Fibroblast of skin of right quadriceps (primary cell): ENCODE measurements at places on chromosomes 4 and X.

- DNase-seq: no peak
These were observed 94.8 kb downstream of the MID1 start for GRCh38 chrX:10525381-10526120.

- DNase-seq: no peak
These were observed 208.6 kb upstream of the TECRL start for GRCh38 chr4:64617800-64618199.

- no peak for DNase-seq
These were observed 1.7 kb downstream of the PDE5A start for GRCh38 chr4:119626943-119627266.

- DNase-seq: peak; percentile 51
These were observed 99.9 kb upstream of the RAPGEF2 start for GRCh38 chr4:159002950-159003349.

GRCh38 chrX:65697211-65697641, 29.8 kb downstream of the MSN start:
- peak; percentile 87 for DNase-seq

GRCh38 chr4:128315756-128316520, 28.3 kb upstream of the PGRMC2 start:
- no peak for DNase-seq
